ENCODE measurements at places on chromosomes 1 and 21.

DNA sequence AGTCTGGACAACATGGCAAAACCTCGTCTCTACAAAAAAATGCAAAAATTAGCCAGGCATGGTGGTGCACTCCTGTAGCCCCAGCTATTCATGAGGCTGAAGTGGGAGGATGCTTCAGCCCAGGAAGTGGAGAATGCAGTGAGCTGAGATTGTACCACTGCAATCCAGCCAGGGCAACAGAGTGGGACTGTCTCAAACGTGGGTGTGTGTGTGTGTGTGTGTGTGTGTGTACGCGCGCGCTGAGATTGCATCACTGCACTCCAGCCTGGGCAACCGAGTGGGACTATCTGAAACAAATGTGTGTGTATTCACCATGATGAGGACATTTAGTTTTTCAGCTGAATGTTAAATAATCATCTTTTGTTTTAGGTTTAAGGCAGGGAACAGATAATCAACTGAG is 21.1 kb downstream of the USP1 start:
- DNase-seq, result no peak

DNA sequence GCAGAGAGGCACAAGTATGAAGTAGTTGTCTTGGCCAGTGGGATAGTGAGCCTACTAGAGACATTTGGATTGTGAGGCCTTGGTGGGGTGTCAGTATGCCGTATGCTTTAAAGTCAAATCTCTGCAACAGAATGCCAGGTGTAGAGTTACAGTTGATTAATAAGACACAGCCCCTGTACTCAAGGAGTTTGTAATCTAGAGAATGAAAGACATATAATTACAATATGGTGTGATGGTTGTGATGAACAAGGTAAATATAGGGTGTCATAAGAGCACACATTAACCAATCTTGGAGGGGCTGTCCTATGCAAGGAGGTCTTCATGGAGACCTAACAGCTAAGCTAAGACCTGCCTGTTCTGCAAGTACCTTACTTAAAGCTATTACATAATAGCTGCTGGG is 113.1 kb downstream of the ATF6 start:
- DNase-seq, result no peak

DNA sequence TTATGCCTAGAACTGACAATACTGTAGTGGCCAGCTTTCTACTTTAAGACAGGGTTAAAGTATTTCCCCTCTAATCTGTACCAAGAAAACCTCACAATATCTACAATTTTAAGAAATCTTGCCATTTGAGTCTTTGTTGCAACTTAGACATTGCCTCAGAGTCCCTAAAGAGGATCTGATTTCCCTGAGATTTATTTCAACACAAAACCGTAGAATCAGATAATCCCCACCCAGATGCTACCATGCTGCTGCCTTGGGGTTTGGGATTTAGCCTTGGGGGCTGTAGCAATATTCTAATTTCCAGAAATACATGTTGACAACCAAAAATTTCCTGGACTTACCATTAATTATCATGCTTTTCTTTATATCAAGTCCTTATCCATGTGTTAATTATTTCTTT is 50.3 kb upstream of the DENND1B start:
- DNase-seq, result no peak

DNA sequence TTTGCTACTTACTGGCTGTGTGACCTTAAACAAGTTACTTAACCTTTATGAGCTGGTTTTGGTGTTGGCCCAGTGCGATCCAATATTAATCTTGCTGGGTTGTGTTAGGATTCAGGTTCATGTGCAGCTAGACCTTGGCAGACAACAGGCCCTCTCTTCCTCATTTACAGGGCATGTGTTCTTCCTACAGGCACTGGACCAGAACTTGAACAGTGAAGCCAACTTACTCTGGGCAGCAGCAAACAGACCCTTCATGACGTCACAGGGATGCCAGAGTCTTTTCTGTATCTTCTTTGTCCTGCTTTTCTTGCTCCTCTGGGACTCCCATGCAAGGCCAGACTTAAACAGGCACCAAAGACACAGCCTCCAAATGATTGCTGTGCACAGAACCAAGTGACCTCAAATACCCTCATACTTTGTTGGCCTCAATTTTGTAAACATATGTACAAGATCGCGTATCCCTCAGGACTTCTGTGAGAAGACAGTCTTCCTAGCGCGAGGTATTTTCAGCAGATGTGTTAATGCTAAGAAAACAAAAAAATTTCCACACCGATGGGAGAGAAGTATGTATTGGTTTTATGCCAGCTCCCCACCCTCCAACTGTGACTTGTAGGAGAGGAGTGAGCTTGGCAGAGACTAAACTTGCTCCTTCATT is 73.7 kb downstream of the URB2 start:
- no peak for DNase-seq

DNA sequence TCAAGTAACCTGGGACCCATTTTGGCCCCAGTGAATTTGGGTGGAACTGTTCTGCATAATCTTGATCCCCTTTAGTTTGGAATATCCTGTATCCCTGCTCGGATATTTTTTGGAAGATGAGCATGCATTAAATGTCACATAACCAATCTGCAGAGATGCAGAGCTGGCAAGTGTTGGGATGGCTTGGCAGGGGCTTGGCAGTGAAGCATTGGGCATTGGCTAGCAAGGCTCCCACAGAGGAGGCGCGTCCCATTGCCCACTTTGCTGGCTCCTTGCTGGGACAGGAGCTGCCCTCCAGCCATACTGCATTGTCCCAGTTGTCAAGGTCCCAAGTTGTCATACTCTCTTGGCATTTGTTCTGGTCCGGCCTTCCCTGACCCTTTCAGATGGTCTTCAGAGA is 29.9 kb downstream of the LAMC2 start:
- DNase-seq, result no peak

DNA sequence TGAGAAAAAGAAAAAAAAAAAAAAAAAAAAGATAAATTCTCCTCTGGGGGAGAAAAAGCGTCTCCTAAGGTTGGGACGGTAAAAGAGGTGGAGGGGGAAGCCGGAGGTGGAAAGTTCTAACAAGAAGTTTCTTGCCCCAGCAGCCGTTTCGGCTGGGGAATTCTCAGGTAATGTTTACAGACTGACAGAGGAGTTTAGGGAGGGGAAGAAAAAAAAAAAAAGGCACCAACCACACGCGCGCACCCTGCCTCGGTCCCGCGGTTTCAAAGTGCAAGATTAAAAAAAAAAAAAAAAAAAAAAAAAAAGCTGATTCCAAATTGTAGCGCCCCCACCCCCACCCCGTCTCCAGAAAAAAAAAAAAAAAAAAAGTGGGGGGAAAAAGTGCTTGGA is 504 bp downstream of the DHRS3 start:
- DNase-seq, result peak; percentile 20

GRCh38 chr21:25487046-25487594 is 120.2 kb downstream of the MRPL39 start:
- no peak for DNase-seq

GRCh38 chr1:203177470-203178039 is 1.9 kb upstream of the MYBPH start:
- no peak for DNase-seq

GRCh38 chr1:205071028-205071409 is 13.2 kb downstream of the TMEM81 start:
- no peak for DNase-seq

GRCh38 chr1:169928438-169929209 is 34.9 kb upstream of the SCYL3 start:
- peak; percentile 47 for DNase-seq
